ENCODE measurements at places on chromosomes 1 and 21.

- DNase-seq = no peak
Measured at GRCh38 chr21:32782698-32783097, 11.1 kb upstream of the PAXBP1 start.

- DNase-seq = no peak
Measured at GRCh38 chr1:188023206-188023605, 1194.5 kb downstream of the PLA2G4A start.

GRCh38 chr1:212111536-212111935 is 76.0 kb downstream of the DTL start:
- DNase-seq = no peak

GRCh38 chr1:209625791-209626285 is 26.4 kb downstream of the LAMB3 start:
- no peak for DNase-seq

GRCh38 chr21:41883582-41883981 is 4.4 kb upstream of the PRDM15 start:
- no peak for DNase-seq

Data from dermis blood vessel endothelial cell (primary cell).